Dermis blood vessel endothelial cell (primary cell): ENCODE measurements at places on chromosomes 4 and X. TPM values are rescaled to one million over a fixed set of nuclear protein-coding genes. Genes with fewer than 3 reads are reported as not detected.

DNA sequence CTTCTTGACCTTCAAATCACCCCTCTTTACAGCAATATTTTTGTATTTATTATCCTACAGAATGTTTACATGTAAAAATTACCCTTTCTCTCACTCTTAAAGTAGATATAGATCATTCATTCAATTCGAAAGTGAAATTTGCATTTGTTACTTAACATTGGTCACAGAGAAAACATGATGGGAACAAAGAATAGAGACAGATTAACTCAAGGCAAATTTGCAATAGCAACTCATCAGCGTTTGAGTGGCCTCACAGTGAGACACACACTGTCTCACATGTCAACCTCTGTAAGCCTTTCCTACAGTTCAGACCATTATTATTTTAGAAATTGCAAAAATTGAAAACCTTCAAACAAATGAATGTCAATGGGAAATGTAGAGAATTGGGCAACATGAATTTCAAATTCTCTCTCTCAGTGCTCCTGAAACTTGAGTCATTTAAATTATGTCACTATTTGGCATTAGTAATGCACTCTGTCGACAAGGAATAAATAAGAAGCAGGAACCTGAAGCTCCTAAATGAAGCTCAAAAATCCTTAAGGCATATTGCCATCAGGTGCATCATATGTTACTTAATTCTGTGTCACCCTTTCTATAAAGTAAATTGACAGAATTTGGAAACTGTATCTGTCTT, 148.3 kb upstream of the ANXA10 start:
- DNase-seq: no peak

- DNase-seq: no peak
These were observed 359.2 kb downstream of the CCSER1 start for GRCh38 chr4:90486346-90486745.

GRCh38 chr4:19944251-19944650, 307.5 kb upstream of the SLIT2 start:
- no peak for DNase-seq

DNA sequence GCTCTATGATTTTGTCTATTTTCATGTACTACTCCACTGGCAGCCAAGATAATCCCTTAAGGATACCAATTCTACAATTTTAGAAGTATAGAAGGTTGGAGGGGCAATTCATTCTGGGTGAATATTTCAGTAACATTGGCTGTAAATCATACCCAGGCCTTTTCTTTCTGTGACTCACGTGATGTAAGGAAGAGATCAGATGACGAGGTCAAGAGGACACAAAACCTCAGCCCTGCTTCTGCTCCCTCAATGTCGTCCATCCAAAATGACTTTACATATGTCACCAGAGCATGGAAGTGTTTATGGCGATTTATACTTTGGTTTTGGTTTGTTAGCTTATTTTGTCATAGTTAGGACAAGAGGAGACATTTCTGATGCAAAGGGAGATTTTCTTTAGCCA, 70.7 kb upstream of the SLC4A4 start:
- no peak for DNase-seq

GRCh38 chrX:153573984-153574383, 25.0 kb downstream of the CCNQ start:
- no peak for DNase-seq

DNA sequence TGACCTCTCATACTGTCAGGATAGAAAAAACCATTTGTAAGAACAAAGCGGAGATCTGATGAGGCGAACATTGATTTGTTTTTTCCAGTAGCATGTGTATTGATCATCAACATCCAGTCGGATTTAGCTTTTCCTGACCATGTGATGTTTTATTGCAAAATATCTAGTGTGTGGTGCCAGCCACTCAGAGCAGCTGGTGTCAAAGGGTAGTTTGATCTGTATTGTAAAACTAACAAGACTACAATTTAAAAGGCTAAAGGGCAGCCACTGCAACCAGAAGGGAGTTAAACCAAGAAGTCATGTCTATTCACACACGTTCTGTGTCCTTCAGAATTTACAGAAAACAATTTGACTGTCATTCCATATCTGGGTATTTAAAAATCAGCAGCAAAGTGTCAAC, 719.0 kb upstream of the FRG1 start:
- DNase-seq: no peak

DNA sequence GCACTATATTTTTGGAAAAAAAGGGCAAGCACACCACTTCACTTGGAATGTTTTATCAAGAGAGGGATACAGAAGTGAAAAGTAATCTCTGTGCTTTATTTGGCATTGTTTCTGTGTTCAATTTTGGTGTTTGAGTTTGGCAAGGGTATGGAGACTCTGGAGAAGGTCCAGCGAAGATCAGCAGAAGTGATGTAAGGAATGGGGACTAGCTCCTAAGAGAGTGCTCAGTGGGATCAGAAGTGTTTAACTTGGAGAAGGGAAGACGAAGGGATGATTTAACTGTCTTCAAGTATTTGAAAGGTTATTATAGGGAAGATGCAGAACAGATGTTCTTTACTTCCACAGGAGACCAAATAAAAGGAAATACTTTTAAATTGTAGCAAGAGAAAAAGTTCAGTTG, 74.3 kb downstream of the CFAP299 start:
- DNase-seq: no peak

DNA sequence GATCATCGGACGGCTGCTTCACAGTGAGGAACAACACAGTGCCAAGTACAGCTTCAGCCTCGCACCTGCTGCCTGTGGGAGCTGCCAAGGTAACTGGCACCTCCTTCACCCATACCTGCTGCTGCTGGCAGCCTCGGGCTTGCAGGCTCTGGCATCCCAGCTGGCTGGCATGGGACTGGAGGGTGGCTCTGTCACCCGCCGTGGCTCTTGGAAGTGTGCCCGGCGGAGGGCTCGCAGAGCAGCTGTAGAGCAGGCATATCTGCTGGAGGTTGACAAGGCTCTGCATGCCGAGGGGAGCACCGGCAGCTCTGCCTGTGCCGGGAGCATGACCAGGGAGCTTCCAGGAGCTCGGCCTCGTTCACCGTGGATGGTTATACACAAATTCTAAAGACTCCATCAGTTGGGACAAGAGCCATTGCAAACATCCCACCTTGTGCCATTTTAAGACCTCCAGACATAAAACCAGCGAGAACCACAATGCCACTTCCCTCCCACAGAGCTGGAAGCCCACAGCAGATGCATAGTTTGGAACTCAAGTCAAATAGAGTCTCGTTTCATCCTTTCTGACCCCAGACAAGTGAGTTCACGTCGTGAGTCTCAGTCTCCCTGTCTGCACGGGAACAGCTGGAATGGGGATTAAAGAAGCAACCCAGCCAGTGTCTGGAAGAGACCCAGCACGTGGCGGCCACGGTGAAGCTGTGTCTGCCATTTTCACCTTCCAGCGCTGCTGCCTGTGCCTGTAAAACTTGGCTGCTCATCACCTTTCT, 84.3 kb upstream of the PSAPL1 start:
- DNase-seq: no peak

- no peak for DNase-seq
These were observed 3.4 kb downstream of the TREX2 start for GRCh38 chrX:153442463-153442862.

DNA sequence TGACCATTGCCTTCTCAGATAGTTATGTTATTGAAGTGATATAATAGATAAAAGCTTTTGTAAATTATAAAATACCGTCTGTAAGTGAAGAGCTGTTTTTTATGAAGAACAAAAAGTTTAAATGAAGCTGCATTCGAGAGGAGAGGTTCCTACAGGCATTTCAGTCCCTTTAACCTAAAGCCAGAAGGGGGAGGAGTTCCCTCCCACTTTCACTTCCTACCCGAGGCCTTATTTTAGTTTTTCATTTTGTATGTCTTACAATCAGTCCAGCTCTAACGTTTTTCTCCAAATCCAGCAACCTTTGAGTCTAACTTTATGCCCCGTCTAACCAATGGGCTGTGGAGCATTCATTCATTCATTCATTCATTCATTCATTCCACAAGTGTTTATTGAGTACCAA, 16.5 kb upstream of the SOX3 start:
- no peak for DNase-seq

- DNase-seq: no peak
These were observed 34.5 kb upstream of the PPM1K start for GRCh38 chr4:88318751-88319350.

GRCh38 chr4:153790500-153790865, 1.6 kb upstream of the SFRP2 start:
- DNase-seq: no peak

DNA sequence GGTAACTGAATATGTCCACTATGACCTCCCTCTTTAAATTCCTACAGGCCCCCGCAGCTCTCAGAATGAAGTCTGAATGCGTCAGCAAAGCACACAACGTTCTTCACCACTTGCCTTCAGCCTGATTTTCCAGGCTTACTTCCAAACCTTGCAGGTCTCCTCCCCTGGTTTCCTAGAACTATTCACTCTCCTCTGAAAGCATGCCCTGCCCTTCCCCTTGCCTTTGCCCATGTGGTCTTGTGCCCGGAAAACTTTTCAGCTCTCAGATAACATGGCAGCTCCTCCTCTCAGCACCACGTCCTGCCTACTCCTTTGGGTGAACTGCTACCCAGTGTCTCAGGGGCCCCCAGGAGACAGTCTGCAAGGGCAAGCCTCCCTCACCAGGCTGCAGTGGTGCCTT, 268.5 kb upstream of the LDB2 start:
- DNase-seq: no peak

- peak; percentile 65 for DNase-seq
These were observed 2.6 kb downstream of the SLC25A31 start for GRCh38 chr4:127732623-127733328.

DNA sequence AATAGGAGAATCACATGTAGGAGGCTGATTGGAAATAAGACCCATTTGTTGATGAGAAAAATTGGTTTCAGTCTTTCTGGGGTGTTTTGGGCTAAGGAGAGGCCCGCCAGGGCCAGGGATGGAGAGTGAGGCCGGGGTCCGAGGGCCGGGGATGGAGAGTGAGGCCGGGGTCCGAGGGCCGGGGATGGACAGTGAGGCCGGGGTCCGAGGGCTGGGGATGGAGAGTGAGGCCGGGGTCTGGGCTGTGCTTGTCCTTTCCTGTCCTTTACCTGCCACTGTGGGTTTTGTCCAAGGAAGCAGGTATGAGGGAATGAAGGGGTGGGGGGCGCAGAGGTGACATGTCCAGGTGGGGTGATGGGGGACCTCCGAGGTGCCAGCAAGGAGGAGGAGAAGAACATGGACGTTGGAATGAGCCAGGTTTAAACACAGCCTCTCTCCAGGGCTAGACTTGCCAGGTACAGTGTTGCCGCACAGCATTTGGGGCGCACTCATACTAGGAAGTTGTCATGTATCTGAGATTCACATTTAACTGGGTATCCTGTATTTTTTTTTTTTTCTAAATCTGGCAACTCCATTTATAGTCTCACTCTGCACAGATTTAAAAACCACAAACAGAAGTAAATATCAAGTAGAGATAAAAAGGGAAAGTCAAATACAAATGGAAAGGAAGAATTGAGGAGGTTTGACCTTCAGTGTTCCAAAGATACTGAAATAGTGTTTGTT, 8.8 kb downstream of the RGS12 start:
- DNase-seq: no peak

DNA sequence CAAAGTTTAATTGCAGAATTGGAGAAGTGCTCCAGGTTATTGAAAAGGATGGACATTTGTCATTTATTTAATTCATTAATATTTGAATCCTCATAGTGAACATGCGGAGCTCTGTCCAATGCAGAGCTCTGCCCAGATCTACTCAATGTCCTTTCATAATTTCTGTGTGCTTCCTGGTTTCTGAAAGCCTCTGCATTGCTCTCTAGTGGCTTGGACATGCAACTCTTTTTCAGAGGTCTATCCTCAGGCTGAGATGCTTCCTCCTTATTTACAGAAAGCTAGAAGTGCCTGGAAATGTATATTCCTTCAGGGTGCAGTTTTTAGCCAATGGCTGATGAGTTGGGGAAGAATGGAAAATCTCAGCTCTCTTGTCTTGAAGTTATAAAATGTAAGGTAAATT, 786.1 kb upstream of the AADAT start:
- no peak for DNase-seq

DNA sequence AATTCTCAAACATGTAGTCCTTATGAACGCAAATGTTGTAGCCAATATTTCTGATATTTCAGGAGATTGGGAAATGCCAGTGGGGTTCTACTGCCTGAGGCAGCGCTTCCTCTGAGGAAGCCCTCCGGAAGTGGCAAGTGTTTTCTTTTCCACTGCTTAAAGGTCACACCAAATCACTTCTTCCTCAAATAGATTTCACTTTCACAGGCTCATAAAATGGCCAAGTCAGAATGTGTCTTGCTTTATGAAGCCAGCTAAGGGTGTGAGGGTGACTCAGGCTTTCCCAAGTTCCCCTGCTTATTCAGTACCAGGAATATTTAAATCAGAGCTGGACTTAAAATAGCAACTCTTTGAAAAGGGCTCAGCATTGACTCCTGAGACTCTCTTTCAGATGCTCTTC, 514.2 kb upstream of the DIPK2B start:
- peak; percentile 83 for DNase-seq

GRCh38 chr4:42235304-42236021, 83.0 kb upstream of the BEND4 start:
- DNase-seq: no peak

DNA sequence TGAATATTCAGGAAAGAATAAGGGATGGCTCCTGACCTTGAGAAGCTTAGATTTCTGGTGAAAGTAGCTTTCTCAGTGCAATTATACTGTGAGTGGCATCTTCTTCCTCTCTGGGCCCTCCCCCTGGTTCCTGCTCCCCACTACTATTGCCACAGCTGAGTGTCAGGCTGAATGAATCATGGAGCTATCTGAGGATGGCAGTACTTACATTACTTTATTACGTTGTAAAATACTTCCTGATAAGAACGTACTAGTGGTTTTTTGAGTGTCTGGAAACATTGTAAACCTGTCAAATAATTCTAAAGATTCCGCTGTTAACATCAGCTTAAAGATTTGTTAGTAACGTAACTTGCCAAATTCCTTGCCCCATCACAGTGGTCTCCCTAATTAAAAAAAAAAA, 36.2 kb downstream of the ARHGAP10 start:
- DNase-seq: peak; percentile 87

DNA sequence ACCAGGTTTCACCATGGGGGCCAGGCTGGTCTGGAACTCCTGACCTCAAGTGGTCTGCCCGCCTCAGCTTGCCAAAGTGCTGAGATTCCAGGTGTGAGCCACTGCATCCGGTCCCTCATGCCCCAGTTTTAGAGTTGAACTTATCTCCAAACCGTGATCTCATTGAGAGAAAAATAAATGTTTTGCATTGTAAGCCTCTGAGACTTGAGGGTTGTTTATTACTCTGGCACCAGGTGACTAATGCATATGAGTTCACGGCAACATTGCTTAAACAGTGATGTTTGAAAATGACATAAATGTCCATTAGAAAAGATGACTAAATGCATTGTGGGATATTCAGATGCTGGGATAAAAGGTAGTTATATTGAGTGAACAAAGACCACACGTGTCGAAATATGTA, 22.9 kb upstream of the FAT1 start:
- no peak for DNase-seq

HADH gene
- 6.3 and 18.0 TPM in 2 replicates for total RNA-seq

TMEM156 gene
- total RNA-seq: 0.34 and 0.74 TPM in 2 replicates

MAP7D3 gene
- 17.2 and 24.6 TPM in 2 replicates for total RNA-seq

RNF150 gene
- total RNA-seq: 0.17 and 0.23 TPM in 2 replicates

MAOA gene
- total RNA-seq: 149 and 161 TPM in 2 replicates

MBNL3 gene
- 0.68 and 2.2 TPM in 2 replicates for total RNA-seq

GC gene
- 0.05 TPM in 1 of 2 replicates, not detected in the other for total RNA-seq
